ENCODE measurements at places on chromosomes 2 and 18.

DNA sequence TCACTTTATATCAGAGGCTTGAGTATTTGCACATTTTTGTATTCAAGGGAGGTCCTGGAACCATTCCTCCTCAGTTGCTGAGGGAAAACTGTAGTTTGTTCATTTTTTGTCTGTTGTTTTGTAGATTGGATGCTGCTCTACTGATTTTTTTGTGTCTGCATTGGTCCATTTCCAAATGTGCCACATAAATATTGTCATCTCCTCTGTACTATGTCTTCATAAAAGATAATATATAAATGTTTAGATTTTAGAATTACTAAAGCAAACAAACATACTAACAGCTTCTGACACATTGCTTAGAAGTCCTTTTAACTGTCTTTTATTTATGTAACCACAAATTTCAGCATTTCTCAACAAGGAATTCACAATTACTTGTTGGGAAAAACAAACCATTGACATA lies 356.8 kb downstream of the PLCL1 start:
- ATAC-seq = no peak

DNA sequence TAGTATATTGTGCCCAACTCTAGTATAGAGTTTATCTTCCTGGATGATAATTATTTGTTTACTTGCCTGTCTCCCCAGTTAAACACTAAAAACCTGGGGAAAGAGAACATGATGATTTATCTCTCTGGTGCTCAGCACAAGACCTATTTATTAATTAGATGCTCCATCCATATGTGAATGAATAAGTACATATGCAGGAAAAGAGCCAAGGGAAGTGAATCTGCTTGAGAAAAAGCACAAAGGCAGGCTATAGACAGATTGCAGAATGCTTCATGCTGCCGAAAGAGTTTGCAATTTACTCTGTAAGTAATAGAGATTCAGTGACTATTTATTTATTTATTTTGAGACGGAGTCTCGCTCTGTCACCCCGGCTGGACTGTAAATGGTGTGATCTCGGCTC lies 37.3 kb upstream of the MFF start:
- ATAC-seq = no peak

DNA sequence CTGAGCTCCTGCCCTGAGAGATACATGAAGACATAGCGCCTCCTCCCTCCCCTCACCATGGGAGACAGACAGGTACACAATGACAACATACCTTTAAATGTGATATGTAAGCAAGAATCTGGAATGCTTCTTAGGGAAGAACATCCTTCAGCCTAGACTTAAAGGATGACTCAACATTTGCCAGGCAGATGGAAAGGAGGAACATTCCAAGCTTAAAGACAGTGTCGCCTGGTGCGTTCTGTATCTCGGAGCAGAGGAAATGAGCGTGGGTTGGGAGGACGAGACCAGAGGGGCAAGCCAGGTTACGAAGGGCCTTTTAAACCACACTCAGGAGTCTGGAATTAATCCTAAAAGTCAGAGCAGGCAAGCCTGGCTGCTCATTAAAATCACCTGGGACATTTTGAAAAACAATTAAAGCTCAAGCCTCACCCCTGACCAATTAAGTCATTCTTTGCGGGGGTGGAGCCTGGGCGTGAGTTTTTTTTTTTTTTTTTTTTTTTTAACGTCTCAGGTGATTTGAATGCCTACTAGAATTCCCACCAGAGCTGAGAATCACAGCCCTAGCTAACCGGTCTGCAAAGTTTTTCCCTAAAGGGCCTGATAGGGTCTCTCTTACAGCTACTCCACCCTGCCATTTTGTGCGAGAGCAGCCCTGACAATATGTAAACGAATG lies 131.2 kb upstream of the SEC11C start:
- ATAC-seq = no peak

- ATAC-seq = no peak
Observed at GRCh38 chr2:169590804-169591203, 6.7 kb downstream of the PPIG start.

- ATAC-seq = no peak
Observed at GRCh38 chr2:17756668-17757067, 2.7 kb downstream of the GEN1 start.

DNA sequence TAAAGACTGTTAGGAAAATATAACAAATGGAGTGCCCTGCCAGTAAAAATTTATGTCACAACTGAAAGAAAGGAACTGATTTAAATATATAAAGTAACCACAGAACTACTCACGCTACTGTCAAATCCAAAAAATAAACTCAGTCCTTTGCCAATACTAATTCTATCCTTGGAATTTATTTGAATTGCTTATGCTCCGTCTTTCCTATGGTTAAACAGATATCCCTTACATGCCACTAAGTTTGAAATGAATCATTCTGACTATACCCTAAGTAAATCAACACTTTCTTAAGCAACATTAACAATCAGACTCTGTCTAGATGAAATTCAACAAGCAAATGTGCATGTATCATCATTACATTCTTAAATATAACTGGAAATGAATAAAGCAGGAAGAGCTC lies 9.8 kb downstream of the HNRNPLL start:
- ATAC-seq = peak; percentile 54

DNA sequence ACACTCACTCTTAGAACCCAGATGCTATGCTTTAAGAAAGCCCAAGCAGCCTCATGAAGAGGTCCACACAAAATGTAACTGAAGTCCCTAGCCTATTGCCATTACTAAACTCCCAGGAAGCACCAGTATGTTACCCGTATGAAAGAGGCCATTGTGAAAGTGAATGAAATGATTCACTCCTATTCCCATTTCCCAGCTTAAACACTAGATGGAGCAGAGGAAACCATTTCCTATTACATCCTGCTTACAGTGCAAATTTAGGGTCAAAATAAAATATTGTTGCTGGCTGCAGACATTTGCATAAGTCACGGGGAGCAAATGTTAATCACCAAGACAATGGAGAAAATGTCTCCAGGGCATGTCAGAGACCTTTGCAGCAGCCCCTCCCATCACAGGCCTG lies 989.7 kb upstream of the CRIM1 start:
- no peak for ATAC-seq

DNA sequence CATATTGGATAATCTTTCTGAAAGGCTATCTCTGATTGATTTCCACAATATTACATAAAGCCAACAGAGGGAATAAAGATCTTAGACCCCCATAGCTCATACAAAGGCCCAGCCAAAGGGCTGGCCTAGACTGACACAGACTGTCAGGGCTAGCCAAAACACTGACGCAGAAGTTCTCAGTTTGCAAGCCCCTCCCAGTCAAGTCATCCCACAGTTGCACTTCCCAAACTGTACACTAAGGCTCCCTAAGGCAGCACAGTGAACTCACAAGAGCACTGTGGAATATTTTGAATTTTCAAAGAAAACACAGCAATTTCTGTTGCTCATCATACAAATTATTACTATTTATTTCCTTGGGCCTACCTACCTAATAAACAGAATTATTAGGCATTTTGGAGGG lies 244.9 kb downstream of the SP3 start:
- no peak for ATAC-seq

DNA sequence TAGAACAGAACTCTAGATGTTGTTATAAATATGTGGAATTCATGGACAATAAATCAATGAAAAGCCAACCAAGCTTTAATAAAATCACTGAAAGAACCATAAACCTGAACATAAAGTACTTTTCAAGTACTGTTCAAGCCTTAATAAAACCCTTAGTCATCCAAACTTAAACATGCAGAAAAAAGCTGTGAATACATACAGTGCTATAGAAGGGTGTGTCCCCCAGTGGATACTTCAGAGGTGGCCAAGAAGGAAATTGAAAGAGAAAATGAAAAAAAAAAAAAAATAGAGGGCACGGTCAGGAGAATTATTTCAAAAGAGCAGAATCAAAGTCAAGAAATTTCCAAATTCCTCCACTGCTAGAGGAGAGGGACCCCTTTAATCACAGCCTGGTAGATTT lies 141.1 kb downstream of the SP100 start:
- ATAC-seq = no peak

- no peak for ATAC-seq
Observed at GRCh38 chr18:48023334-48024008, 93.0 kb upstream of the SMAD2 start.

DNA sequence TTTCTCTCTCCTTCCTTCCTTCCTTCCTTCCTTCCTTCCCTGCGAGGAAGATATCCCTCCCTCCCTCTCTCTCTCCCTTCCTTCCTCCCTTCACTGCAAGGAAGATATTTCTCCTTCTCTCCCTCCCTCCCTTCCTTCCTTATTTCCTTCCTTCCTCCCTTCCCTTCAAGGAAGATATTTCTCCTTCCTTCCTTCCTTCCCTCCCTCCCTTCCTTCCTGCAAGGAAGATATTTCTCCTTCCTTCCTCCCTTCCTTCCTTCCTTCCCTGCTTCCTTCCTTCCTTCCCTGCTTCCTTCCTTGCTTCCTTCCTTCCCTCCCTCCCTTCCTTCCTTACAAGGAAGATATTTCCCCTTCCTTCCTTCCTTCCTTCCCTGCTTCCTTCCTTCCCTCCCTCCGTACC lies 229.5 kb downstream of the ZBTB7C start:
- no peak for ATAC-seq

- ATAC-seq = no peak
Observed at GRCh38 chr2:60565472-60565871, 12.0 kb upstream of the BCL11A start.

DNA sequence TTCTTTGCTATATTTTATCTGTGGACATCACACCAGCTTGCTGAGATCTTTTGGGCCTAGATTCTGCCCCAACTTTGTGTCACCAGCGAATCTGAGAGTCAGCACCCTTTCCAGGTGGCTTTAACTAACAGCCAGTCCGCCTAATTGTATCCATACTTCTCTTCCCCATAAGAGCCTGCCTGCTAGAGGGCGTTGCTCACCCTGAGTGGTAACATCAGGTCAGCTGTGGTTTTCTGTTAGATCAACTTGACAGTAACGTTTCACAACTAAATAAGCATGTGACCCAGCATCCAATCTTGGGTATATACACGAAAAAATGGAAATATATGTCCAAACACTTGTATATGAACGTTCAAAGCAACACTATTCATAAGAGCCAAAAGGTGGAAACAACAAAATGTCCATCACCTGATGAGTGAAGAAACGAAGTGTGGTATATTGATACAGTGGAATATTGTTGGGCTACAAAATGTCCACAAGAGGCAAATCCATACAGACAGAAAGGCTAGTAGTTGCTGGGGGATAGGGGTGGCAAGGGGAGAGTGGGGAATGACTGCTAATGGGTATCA lies 24.9 kb downstream of the EFHD1 start:
- ATAC-seq = no peak

GRCh38 chr18:44897411-44897810 lies 216.7 kb downstream of the SETBP1 start:
- ATAC-seq = no peak

- no peak for ATAC-seq
Observed at GRCh38 chr18:75009878-75010277, 199.1 kb downstream of the PTGR3 start.

- no peak for ATAC-seq
Observed at GRCh38 chr2:222738312-222738711, 66.9 kb downstream of the MOGAT1 start.

DNA sequence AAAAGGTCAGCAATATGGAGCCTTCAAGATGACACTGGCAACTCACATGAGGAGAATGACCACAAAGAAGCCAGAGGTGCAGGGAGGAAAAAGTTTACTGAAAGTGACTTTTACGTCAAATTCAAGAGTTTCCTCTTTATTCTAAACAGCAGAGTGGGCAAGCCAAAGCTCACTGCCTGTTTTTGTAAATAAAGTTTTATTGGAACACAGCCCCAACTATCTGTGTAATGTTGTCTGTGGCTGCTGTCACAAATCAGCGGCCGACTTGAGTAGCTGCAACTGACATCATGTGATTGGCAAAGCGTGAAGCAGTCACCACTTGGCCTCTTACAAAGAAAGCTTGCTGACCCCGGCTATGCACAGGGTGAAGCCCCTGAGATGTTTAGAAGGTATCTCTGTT lies 9.2 kb upstream of the SULT1C2 start:
- no peak for ATAC-seq

- ATAC-seq = no peak
Observed at GRCh38 chr2:176385838-176386237, 116.6 kb downstream of the MTX2 start.

- ATAC-seq = no peak
Observed at GRCh38 chr2:15642815-15643500, 51.3 kb downstream of the DDX1 start.

DNA sequence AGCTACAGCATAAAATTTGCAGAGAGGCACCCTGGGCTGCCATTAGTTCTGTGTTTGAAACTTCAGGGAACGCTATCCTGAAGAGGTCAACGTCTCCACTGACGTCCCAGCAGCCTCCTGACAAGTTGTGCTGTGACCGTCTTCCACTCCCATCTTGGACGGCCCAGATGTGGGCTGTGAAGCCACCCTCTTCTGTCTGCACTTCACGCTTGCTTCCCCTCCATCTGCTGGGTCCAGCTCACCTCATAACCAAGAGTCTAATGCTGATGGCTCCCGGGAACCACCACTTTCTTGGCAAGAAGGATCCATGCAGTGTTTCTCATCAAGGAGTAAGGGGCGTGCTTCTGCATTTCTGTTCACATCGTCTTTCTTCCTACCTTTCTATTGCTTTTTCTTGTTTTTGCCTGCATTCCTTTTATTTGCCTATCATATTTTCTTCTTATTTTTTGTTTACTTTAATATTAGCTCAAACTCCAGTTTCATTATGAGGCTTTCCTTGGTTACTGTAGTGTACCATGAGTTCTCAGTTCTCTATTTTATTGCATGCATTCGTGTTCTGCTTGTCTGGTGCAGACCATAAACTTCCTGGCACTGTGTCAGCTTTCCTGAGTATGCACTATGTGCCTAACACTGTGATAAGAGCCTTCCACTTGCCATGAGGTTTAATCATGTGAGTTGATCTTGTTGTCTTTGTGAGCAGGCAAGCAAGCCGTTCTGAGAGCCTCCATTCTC lies 631.8 kb upstream of the RAB6C start:
- ATAC-seq = no peak

DNA sequence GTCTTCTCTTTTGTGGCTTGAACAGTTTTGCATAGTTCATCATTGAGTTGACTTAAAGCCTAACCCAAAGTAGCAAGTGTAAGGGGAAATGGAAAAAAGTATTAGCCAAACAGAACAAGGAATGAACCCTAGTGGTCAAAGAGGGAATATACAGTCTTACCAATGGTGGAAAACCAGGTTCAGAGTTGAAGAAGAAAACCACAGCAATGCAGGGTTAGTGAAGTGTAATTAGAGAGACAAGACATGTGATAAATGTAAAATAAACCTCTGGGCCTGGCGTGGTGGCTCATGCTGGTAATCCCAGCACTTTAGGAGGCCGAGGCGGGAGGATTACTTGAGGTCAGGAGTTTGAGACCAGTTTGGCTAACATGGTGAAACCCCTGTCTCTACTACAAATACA lies 2.4 kb downstream of the TTN start:
- no peak for ATAC-seq

- no peak for ATAC-seq
Observed at GRCh38 chr2:169015943-169016342, 15.2 kb downstream of the ABCB11 start.

All from activated CD4-positive, CD25-positive, alpha-beta regulatory T cell treated with anti-CD3 and anti-CD28 coated beads, Interleukin-2, amount 50 U/mL, for 24 hours (primary cell).